NCI-H2081 treated with DMSO at 0.1 percent for 48 hours (cell line): ENCODE measurements at places on chromosomes 3 and 15.

- no peak for DNase-seq
Measured at GRCh38 chr3:56096999-56097398, 371.3 kb downstream of the ERC2 start.

DNA sequence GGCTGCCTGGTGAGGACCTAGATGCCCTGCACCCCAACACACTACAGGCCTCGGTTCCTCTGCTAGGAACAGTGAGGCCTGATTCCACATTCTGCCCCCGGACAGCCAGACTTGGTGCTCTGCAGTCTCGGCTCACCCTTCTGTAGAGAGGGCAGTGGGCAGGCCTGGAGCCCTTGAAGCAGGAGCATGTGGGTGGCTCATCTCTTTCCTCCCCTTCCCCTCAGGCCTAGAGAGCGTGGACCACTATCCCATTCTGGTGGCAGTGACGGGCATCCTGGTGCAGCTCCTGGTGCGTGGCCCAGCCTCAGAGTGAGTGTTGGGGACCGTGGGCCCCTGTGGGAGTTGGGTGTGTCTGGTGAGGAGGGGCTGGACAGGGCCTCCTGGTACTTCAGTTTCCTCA lies 3.3 kb downstream of the AMIGO3 start:
- no peak for DNase-seq

- DNase-seq, result no peak
Measured at GRCh38 chr15:74265046-74265639, 29.0 kb downstream of the CCDC33 start.

DNA sequence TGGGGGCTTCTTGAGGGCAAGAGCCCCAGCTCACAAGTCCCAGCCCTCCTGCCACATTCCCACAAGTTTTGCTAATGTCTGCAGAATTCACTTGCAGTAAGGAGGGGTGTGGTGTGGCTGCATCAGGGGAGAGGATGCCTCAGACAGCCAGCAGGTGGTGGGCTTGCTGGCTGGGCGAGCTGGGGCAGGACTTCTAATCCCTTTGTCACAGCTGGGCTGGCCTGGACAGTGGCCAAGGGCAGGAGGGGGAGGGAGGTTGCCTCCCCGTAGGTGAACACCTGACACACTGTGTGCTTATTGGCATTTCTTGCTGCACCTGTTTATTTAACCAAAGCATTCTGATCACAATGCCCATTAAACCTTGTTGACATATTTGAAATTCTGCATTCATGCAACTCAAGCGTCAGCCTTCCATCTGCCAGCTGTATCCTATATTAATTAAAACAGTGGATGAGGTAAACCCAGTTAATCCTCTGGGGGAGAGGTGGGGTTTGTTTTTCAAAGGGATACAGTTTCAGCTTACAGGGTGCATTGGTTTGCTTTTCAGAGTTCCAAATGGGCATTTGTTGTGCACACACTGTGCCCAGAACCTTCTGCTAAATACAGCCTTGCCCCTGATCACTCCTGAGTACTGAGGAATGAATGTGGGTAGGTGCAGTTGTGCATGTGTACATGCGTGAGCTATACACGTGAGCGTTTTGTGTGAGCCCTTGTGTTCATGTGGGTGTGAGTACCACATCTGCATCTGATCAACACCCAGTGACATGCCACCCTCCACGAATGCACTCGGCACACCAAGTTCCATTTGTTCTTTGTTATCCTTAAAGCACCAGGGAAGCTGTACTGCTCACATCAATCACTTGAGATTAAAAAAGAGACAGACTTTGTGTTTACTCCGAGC lies 268.7 kb downstream of the XXYLT1 start:
- DNase-seq, result peak; percentile 95

GRCh38 chr3:126288314-126288713 lies 68.9 kb downstream of the KLF15 start:
- DNase-seq, result no peak

DNA sequence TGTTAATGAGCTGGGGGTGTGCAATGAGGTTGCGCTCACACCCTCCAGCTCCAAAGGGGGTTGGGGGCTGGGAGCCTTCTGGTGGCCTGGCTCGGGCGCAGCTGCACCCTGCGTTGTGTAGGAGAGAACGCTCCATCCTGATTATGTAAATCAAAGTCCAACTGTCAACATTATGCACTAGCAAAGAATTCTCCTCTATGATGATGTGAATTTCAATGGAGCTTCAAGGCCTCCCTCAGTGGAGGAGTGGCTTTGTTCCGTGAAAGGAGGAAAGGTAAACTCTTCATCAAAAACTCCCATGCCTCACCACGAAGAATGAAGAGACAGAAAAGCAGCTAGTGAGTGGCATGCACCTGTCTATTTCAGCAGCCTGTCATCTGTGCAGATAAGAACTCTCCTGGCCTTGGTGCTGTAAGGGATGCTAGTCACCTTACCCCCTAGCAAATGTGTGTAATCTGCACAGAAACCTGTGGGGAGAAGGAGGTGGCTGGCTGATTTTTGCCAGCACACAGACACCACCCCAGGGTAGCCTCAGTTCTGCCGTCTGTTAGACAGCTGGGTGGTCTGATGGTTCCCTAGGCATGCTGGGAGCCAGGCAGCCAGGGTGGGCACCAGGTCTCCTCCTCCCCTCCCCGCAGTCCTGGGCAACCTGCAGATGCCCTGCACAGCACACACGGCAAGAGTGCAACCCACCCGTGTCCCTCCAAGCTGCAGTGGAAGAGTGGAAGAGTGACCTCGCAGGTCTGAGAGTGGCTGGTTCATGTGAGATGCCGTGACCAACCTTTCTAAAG lies 47.0 kb upstream of the TRPM1 start:
- DNase-seq, result no peak

- DNase-seq, result no peak
Measured at GRCh38 chr3:52471371-52472238, 16.2 kb downstream of the NISCH start.

- no peak for DNase-seq
Measured at GRCh38 chr15:70269311-70269911, 171.7 kb upstream of the TLE3 start.

- no peak for DNase-seq
Measured at GRCh38 chr15:33492434-33493052, 181.8 kb downstream of the RYR3 start.

GRCh38 chr3:152745646-152746045 lies 89.3 kb upstream of the P2RY1 start:
- no peak for DNase-seq

GRCh38 chr3:20772869-20773268 lies 586.9 kb upstream of the SGO1 start:
- DNase-seq, result peak; percentile 11

DNA sequence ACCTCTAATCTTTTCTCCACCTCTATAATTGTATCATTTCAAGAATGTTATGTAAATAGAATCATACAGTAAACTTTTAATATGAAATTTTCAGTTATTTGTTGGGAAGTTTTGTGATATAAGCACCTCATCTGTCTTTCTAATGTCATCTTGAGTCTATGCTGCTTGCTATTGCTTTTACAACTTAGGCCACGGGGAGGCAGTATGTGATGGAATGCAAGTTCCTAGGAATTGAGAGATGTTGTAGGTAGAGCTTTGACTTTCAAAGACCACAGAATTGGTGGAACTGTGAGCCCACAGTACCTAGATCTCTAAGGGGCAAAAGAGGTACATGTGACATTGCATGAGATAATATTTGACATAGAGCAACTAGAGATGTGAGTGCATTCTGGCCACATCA lies 328.3 kb downstream of the MFSD1 start:
- no peak for DNase-seq

DNA sequence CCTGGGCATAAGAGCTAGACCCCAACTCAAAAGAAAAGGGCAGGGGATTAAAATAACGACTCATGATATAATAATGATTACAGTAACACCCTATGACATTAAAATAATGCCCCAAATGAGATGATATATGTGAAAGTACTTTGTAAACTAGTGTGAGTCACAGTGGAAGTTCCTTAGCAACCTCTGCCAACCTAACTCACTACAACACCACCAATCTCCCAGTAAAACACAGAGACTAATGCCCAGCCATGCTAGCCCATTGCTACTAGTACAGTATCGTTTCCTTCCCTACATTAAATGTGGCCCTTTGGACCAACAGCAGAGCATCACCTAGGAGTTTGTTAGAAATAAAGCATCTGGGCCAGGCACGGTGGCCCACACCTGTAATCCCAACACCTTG lies 11.2 kb upstream of the ADAMTS7 start:
- DNase-seq, result no peak

- DNase-seq, result no peak
Measured at GRCh38 chr15:58453931-58454793, 22.4 kb downstream of the LIPC start.

DNA sequence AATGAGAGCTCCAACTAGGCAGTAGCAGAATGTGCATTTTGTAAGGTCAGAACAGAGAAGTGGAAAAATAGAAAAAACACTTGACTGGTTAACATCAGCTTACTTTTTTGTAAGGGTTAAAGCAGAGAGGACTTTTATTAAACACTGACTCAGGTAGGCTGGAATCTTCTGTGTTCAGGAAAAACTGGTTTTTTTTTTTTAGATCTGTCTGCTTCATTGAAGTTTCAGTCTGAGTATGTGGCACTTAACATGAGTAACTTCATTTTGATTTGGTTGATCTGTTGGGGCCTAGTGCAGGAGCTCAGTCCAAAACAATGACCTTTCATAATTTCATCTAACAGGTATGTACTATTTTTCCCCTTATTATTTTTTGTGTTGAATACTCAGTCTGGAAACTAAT lies 141.1 kb downstream of the DOCK3 start:
- no peak for DNase-seq

DNA sequence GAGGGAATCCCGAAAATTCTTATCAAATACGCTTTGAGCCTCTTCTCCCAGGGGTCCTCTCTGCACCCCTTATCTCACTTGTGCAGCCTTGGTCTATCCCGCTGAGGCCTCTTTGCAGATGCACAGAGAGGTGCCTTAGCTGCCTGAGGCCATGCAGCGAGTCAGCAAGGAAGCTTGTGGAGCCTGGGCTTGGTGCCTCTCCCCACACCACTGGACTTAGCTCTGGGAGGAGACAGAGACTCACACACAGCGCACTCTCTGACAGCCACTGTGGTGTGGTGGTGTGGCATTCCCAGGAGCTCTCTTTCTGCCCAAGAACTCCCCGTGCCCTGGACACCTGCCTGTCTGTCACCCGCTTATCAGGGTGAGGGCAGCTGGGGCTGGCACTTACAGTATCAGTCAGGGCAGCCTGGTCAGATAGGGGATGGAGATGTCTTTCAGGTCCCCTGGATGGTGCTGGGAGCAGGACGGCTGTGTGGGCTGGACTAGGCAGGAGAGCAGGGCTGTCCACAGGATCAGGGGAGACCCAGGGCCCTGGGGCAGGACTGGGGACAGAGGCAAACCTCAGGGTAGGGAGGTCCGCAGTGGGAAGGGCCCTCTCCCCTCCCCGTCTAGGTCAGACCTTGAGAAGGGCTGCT lies 10.2 kb upstream of the LINGO1 start:
- no peak for DNase-seq

DNA sequence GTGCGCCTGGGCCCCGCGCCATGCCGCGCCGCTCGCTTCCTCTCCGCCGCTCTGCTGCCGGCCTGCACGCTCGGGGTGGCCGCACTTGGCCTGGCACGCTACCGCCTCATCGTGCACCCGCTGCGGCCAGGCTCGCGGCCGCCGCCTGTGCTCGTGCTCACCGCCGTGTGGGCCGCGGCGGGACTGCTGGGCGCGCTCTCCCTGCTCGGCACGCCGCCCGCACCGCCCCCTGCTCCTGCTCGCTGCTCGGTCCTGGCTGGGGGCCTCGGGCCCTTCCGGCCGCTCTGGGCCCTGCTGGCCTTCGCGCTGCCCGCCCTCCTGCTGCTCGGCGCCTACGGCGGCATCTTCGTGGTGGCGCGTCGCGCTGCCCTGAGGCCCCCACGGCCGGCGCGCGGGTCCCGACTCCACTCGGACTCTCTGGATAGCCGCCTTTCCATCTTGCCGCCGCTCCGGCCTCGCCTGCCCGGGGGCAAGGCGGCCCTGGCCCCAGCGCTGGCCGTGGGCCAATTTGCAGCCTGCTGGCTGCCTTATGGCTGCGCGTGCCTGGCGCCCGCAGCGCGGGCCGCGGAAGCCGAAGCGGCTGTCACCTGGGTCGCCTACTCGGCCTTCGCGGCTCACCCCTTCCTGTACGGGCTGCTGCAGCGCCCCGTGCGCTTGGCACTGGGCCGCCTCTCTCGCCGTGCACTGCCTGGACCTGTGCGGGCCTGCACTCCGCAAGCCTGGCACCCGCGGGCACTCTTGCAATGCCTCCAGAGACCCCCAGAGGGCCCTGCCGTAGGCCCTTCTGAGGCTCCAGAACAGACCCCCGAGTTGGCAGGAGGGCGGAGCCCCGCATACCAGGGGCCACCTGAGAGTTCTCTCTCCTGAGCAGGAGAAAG lies 951 bp downstream of the GPR62 start:
- no peak for DNase-seq

DNA sequence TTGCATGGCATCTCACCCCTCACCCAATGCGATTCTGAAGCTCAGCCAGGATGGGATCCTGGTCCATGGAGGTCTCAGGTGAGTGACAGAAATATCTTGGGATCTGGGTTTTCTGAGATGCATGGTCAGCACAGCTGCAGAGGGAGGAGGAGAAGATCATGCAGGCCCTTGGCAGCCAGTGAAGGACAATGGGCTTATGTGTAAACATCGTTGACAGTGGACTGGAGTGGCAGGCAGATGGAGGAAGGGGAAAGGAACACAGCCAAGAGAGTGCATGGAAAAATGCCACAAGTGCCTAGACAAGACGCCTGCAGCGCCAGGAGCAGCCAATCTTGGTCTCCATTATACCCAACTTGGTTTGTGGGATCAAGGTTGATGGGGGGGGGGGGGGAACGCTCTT lies 347.9 kb downstream of the MCTP2 start:
- DNase-seq, result no peak

DNA sequence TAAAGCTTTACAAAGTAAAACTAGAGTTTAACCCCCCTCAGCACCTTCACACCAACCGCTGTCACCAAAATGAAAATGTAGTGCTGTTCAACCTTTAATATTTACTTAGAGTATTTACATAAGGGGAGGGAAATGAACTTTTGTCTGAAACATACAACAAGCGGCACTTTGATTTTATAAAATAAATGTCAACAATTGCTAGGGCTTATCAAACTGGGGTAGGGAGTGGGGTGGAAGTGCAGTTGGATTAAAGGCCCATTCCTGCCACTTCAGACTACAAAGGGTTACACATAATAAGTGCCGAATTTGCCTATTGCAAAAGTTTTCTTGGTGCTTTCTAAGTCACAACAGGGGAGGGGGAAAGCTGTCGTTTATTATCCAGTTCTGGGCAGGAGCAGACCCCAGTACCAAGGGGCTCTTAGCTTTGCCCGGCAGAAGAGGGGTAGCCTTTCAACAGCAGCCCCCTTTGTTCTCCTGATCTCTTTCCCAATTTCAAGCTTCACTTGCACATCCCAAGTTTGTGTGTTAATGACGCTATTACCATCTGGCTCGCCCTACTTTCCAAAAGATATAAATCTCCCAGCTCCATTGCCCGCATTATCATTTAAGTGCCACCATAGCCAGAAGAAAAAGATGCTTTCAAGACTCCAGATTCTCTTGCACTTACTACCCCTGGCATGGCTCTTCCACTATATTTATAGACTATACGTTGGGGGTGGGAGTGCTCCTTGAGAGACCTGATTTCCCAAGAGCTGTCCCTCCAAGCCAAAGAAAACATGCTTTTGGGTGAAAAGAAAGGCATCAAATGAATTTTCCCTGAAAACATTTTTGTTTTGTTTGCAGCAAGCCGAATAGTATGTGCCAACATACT lies 17.0 kb downstream of the SOX2 start:
- DNase-seq, result no peak
